ENCODE measurements at places on chromosomes 2 and 18.

- DNase-seq: no peak
Measured at GRCh38 chr2:224983712-224984554, 58.3 kb downstream of the DOCK10 start.

DNA sequence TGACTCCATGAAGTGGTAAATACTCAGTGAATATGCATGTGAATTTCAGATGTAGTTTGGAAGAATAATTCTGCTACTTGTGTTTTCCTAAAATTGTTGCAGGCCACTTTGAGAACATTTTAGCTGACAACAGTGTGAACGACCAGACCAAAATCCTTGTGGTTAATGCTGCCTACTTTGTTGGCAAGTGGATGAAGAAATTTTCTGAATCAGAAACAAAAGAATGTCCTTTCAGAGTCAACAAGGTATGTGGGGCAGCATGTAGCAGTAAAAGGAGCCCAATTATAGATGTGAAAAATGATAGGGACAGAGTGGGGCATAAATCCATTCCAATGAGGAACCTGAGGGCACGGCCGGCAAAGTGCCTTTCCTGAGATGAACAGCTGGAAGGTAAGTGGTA is 16.1 kb downstream of the SERPINB5 start:
- no peak for DNase-seq

DNA sequence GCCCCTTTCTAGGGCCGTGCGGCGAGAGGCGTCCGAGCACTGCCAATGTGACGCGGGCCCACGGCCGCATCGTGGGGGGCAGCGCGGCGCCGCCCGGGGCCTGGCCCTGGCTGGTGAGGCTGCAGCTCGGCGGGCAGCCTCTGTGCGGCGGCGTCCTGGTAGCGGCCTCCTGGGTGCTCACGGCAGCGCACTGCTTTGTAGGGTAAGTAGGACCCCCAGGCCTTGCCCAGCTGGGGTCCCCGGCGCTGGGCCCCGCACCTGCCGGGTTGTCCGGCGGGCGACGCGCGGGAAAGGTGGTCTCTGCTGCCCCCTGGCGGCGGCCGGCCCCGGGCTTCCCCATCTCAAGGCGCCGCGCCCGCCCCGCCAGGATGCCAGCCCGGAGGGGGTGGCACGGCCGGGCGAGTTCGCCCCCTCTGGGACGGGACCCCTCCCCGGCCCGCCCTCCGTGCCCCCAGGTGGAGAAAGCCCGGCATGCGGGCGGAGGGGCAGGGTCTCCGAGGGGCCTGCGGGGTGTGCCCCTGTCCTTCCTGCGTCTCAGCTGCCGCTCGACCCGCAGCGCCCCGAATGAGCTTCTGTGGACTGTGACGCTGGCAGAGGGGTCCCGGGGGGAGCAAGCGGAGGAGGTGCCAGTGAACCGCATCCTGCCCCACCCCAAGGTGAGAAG is 1.9 kb downstream of the PRSS56 start:
- DNase-seq: peak; percentile 52

GRCh38 chr2:185215497-185215896 is 523.1 kb upstream of the FSIP2 start:
- DNase-seq: no peak

DNA sequence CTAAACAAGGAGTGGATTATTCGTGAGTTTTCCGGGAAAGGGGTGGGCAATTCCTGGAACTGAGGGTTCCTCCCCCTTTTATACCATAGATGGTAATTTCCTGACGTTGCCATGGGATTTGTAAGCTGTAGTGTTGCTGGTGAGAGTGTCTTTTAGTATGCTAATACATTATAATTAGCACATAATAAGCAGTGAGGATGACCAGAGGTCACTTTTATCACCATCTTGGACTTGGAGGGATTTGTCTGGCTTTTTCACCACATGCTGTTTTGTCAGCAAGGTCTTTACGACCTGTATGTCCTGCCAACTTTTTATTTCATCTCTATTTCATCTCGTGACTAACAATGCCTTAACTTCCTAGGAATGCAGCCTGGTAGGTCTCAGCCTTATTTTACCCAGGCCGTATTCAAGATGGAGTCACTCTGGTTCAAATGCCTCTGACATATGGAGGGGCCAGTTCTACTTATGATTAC is 124.8 kb upstream of the B3GNT2 start:
- DNase-seq: no peak

GRCh38 chr2:231360401-231360800 is 35.1 kb upstream of the B3GNT7 start:
- DNase-seq: no peak

GRCh38 chr2:30932870-30933269 is 125.6 kb upstream of the CAPN13 start:
- no peak for DNase-seq

- DNase-seq: no peak
Measured at GRCh38 chr18:64207820-64208219, 58.9 kb upstream of the LINC00305 start.

DNA sequence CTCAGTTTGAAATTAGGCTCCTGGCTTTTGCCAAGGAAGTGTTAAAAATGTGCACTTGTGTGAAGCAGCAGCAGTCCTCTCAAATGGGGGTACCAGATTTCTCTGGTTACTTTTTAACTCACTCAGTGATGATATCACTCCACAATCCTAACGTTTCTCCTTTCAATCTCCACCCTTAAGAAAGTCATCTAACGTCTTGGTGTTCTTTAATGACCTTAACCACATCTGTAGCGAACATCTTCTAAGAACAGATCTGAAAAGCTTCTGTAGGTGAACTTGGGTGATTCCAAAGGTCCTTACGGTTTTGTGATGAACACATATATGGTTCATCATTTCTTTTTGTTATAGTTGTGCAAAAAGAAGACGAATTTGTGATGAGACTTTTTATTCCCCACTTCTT is 73.2 kb downstream of the DOCK10 start:
- no peak for DNase-seq

DNA sequence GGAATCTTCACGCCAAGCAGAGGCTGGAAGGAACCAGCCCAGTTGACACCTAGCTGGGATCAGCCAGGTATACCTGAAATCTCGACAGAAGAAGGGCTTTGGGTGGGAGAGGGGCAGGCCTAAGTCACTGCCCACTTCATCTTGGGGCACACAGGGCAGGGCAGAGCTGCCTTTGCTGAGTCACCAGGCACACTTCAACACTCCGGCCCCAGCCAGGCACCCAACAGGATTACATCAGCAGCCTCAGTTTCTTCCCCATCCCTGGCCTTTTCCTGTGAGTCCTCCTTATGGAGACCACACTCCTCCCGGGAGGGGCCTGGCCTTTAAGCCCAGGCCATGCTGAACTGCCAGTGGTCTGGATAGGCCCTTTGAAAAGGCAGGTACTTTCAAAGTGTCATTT is 201.7 kb upstream of the HS6ST1 start:
- DNase-seq: no peak

DNA sequence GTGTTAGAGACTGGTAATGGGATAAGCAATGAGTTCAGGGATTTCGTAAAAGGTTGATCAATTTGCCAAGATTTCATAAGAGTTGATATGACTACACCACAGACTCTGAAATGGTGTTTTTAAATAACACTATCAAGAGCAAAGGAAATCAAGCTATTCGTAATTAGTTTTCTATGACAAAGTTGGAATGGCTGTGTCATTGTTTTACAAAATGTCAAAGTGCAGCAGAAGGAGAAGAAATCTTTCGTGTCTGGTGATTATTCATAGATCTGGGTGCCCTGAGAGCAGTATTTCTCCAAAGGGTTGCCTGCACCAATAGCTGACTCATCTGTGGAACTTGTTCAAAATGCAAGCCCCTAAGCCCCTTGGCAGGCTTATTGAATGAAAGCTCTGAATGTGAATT is 70.1 kb downstream of the NABP1 start:
- no peak for DNase-seq

DNA sequence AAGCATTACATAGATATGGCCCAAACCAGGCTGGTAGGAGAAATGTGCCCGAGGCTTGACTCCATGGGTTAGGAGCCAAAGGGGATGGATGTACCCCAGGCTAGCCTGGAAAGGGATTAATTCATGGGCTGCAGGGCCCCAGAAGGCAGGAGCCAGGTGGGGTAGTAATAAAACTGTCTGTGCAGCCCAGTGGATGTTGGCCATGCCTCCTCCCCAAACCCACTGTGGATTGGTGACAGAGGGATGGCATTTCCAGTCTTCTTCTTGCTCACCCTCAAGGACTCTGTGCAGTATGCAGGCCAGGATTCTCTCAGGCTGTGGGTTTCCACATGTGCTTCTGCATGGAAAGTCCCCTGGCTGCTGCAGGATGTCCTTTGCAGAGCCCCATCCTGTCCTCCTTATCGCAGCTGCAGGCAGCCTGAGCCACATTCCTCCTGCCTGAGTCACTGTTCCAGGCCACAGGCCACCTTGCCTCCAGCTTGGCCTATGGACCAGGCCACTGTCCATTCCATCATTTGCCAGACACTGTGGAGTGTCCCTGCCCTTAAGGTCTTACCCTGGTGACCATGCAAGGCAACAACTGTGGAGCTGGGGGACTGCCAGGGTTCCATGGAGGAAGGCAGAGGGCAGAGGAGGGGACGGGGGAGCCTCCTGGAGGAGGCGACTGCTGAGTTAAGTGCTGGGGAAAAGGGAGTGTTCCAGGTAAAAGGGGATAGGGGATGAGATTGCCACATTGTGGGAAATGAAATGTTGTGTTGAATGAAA is 38.9 kb downstream of the INO80C start:
- no peak for DNase-seq

DNA sequence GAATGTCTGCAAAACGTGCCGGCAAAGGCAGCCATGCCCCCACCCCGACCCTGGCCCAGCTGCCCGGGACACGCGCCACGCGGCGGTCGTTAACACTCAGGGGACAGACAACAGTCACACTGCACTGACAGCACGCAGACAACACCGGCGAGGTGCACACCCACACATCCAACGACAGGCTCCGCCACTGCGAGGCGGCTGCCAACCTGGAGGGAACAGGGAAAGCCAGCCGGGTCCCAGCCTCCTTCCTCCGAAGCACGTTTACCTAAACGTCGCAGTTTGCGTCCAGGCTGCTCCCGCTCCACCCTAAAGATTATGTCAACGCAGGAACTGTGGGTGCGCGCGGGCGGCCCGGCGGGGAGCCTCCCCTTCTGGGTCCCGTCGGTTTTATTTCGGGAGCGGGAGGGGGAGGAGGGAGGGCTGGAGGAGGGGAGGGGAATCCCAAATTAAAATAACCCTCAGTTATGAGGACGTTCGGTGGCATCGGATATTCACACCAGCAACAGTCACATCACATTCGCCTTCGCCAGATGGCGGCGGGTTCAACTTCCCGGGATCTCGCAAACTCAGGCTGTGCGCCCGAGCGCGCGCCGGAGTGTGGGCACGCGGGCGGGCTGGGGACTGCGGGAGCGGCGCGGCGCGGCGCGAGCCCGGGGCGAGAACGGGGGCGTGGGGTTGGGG is 644 bp downstream of the PTGR3 start:
- peak; percentile 34 for DNase-seq

- DNase-seq: no peak
Measured at GRCh38 chr18:78213361-78213994, 766.1 kb upstream of the SALL3 start.

DNA sequence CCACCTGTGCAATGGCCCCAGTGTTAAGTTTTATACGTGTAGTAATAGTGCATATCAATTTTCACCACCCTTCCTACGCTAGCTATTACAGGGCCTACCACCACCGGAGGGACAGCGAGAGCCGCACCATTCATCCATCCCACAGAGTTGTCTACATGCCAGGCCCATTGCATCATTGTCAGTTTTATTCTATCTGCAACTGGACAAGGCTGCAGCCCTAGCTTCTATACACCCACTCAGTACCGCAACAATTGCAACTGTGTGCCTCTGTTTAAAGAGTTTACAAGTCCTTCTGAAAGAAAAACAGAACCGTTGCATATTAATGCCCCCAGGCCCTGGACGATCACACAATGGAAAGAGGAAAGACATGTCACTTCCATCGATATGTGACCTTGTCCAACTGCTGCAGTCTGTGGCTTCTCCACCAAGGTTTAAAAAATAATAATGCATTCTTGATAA is 58.6 kb downstream of the ZEB2 start:
- DNase-seq: no peak

DNA sequence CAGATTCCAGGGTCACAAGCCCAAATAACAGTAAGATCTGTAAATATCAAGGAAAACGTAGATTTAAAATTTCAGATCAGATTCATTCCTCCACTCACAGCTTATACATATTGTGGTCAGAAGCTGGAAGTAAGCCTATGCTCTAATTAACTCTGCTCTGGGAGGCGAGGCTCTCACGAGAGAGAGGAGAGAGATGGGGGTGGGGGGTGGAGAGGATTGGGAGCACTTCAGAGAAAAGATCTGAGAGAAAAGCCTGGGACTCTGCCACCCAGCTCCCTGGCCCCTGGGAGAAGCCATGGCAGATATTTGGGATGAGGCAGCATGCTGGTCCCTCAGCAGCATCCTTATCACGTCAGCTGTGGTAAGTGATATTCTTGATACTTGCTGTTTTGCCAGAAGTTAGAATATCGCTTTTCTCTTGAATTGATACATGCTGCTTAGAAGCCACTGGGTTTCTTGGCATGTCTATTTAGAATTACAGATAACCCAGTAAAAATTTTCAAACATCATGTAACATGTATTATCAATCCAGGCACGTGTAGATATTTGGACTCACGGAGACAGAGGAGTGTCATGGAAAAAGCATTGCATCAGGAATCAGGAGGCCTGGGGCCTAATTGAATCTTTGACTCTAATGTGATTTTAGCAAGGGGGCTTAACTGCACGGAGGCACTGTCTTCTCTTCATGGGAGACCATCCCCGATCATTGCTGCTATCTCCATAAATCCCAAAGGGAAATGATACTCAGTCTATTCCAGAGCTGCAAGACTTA is 265.4 kb downstream of the HRH4 start:
- no peak for DNase-seq

DNA sequence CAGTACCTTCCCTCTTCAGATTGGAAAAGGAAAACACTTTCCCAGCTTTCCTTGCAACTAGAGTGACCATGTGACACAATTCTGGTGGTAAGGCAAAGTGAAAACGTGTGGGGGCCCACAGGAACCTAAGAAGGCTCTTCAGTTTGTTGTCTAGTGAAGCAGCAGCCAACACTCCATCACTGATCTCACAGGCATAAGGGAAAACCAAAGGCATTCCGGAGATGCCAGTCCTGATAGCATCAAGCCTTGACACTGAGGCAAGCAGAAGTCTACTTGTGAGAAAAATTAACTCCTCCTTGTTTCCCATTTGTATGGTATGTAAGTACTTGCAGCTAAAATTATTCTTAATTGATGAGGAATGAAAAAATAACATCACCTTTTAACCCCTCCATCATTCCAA is 88.3 kb downstream of the ETAA1 start:
- DNase-seq: no peak

- no peak for DNase-seq
Measured at GRCh38 chr2:124091721-124092120, 66.6 kb downstream of the CNTNAP5 start.

DNA sequence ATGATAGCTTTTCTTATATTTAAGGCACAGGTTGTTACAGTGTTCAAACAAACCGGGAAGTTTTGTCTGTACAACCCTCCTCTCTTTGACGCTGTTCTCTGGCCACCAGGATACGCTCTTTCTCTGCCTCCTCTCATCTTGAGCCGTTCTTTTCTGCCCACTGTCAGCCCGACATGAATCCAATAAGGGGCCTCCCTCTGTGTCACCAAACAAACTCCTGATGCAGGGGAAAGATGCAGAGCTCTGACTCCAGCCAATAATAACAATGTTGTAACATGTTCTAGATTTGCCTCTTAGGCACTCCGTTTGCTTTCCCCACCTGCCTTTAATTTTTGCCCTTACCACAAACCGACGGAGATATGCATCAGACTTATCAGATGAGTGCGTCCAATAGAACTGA is 449.3 kb downstream of the SLC4A3 start:
- DNase-seq: no peak

Measured in stimulated activated CD4-positive, alpha-beta T cell treated with anti-CD3 and anti-CD28 coated beads, Interleukin-12 subunit alpha, Interleukin-12 subunit beta, amount 100 ng/mL, for 48 hours (primary cell).